ENCODE measurements at places on chromosomes 5 and 9.
A peak's percentile ranks its signal among the peaks of the same experiment; 100 is the strongest.

GRCh38 chr9:91768977-91769916 lies 180.8 kb downstream of the ROR2 start:
- DNase-seq: no peak

DNA sequence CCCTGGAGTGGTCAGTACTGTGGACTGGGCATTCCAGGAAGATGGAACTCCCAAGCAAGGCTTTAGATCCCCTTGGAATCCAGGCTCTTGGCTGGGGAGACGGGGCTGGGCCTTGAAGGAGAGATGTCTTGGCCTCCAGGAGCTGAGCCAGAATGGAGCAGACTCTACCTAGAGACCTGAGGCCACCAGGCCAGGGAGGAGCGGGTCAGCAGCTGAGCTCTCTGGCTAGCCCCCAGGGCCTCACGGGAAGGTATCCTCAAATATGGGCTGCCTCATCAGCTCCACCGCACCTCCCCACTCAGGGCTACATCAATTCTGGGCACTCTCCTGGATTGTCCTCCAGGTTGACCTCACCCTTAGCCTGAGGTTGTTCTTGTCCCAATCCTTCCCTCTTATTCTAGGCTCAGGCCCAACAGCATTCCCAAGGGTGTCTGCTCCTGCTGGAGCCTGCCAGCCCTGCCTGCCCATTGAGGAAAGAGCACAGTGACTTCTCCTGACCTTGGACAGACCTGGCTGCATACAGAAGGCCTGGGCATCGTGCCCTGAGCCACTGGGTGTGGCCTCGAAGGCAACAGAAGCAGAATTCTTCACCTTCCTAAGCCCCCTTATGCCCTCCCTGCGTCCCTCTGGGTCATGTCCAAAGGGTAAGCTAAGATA lies 3.0 kb upstream of the PDLIM4 start:
- DNase-seq: no peak

DNA sequence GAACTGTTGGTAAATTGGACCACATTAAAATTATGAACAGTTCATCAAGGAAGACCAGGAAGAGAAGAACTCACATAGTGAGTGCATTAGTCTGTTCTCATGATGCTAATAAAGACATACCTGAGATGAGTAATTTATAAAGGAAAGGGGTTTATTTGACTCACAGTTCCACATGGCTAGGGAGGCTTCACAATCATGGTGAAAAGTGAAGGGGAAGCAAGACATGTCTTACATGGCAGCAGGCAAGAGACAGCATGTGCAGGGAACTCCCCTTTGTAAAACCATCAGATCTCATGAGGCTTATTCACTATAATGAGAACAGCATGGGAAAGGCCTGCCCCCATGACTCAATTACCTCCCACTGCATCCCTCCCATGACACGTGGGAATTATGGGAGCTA lies 135.9 kb upstream of the MAN2A1 start:
- DNase-seq: no peak

DNA sequence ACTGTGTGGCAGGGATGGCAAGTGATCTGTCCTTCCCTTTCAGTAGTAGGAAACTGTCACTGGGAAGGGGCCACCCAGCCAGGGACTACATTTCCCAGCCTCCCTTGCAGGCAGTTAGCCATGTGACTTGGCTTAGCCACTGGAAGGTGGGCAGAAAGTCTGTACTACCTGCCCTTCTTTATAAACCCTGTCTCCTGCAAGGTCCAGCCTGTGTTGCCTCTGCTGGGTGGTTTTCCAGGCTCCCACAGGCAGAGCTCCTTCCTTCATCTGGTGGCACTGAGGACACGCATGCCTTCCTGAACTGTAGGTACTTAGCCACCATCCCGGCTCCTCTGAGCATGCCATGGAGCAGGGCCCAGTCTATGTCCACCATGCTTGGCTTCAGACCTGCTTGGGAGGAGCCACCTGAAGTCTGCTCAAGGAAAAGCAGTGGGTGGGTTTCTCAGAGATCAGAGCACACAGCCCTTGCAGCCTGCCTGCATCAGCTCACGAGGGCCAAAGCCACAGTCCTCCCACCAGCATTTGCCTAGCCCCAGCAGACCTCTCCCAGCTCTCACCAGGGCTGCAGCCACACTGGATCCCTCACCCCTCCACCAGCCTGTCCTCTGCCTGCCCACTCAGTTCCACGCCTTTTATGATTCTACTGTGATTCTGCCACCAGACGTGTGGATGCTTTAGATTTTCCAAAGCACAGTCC lies 16.7 kb upstream of the SLC25A51 start:
- DNase-seq: no peak

GRCh38 chr5:157343842-157344790 lies 78.2 kb downstream of the CYFIP2 start:
- DNase-seq: peak; percentile 60

DNA sequence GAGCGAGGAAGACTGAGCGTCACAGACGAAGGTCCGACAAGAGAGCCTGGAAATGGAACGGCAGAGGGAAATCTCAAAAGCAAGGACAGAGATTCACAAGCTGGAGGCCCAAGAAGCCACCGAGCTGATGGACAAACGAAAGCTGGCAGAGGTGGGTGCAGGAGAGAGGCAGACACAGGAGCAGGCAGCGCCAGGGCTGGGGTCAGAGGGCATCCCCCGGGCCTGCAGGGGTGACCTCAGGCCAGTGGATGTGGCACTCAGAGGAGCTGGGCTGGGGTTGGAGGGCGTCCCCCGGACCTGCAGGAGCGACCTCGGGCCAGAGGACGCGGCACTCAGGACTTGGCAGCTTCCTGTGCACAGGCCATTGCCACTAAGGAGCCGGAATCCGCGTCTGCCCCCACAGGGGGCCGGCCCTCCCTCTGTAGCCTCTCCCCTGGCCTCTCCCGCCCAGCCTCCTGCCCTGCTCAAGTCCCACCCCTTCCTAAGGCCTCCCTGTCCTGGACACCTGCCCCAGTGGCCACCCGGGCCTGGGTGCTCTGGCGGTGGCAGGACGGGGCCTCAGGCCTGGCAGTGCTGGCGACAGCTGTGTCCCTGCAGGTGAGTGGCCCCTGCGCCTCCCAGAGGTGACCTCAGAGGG lies 40.4 kb downstream of the EXD3 start:
- no peak for DNase-seq

DNA sequence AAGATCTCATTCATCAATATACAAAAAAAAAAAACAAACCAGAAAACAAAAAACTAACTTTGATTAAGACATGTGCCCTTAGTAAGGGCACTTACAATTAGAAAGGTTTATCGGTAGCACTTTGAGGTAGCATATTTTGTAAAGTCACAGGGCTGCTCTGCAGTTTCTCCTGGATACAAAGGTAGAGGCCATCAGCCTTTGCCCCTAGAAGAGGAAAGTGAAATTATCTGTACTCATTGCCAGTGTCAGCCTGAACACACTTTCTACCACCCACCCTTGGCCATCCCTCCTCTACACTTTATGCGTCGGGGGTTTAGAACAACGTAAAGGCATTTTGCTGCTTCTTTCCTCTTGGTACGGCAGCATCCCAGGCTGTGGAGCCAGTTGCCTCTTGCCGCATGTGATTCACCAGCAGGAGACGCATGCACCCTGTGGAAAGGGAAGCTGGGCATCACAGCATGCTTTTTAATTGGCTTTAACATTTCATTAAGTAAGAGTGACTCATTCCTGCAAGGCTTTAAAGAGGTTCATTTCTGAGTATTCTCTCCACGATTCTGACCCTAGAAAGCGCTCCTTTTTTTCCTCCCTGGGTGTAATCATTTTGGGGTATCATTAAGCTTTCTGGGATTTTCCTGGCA lies 84.6 kb downstream of the CEMIP2 start:
- DNase-seq: no peak

GRCh38 chr9:131258698-131259431 lies 17.4 kb downstream of the FAM78A start:
- DNase-seq: no peak
